A375 (cell line): ENCODE measurements at places on chromosomes 4 and X. TPM values are rescaled to one million over a fixed set of nuclear protein-coding genes. Genes with fewer than 3 reads are reported as not detected.

Gene PCDH19
- under 0.01 TPM in 1 of 2 replicates, not detected in the other for total RNA-seq

Gene HTN3
- total RNA-seq: not detected in 2 replicates

Gene MAGEC3
- total RNA-seq: 0.68 and 0.93 TPM in 2 replicates

Gene ARHGAP6
- 0.27 and 0.49 TPM in 2 replicates for total RNA-seq

Gene KCND1
- total RNA-seq: 0.30 and 0.96 TPM in 2 replicates

Gene IL15
- total RNA-seq: 0.27 and 1.5 TPM in 2 replicates
